ENCODE measurements at places on chromosomes 3 and 15.

GRCh38 chr3:33364531-33365128 lies 75.6 kb downstream of the UBP1 start:
- DNase-seq, result no peak

DNA sequence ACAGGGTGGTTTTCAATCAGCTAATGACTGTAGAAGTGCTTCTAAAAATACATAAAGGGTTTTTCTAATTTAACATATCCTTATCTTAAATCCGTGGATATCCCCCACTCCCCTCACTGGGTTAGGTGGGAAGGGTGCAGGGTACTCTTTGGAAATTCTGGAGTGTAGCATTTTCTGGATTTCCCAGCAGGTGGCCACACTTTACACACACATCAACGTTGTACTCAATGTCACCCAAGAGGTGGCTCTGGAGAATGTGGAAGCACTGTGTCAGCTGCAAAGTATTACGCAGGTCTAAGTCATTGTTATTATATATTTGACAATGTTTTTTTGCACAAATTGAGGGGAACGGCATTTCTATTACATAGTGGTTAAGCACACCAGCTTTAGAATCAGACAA lies 168.8 kb downstream of the CHDH start:
- no peak for DNase-seq

GRCh38 chr15:82139823-82140268 lies 94.0 kb upstream of the MEX3B start:
- peak; percentile 44 for DNase-seq

GRCh38 chr3:48595526-48596121 lies 495 bp upstream of the COL7A1 start:
- no peak for DNase-seq

Data from NCI-H2171 (cell line).